A375 (cell line): ENCODE measurements at places on chromosomes 5 and 9. TPM values are rescaled to one million over a fixed set of nuclear protein-coding genes. Genes with fewer than 3 reads are reported as not detected.

Gene ADAMTSL2
- not detected in 2 replicates for total RNA-seq

Gene SLC23A1
- not detected in 2 replicates for total RNA-seq

Gene GAPT
- not detected in 2 replicates for total RNA-seq

Gene GPR151
- not detected in 2 replicates for total RNA-seq

Gene CSF2
- total RNA-seq = 4.1 and 9.3 TPM in 2 replicates

Gene KIF4B
- 0.03 and 0.04 TPM in 2 replicates for total RNA-seq

Gene SCAMP1
- total RNA-seq = 17.6 and 20.3 TPM in 2 replicates

Gene PCDHB2
- total RNA-seq = 11.2 and 12.8 TPM in 2 replicates

Gene FOXD4
- 0.30 and 0.37 TPM in 2 replicates for total RNA-seq

Gene DNAJC25
- total RNA-seq = 7.5 and 11.7 TPM in 2 replicates

Gene PRDM9
- 0.29 and 0.41 TPM in 2 replicates for total RNA-seq

Gene PRXL2C
- 5.8 and 6.3 TPM in 2 replicates for total RNA-seq

Gene PCDHB13
- total RNA-seq = 2.4 and 2.9 TPM in 2 replicates

Gene FCHSD1
- total RNA-seq = 16.6 and 21.5 TPM in 2 replicates

Gene FAM169A
- total RNA-seq = 12.4 and 13.1 TPM in 2 replicates

Gene PCDHB9
- total RNA-seq = 3.1 and 4.1 TPM in 2 replicates

Gene OR13C5
- not detected in 2 replicates for total RNA-seq

Gene PLGRKT
- 16.4 and 19.9 TPM in 2 replicates for total RNA-seq

Gene MAMDC2
- 0.04 and 0.05 TPM in 2 replicates for total RNA-seq

Gene ZDHHC12
- total RNA-seq = 54.5 and 62.5 TPM in 2 replicates

Gene SLC45A2
- total RNA-seq = 0.49 and 0.69 TPM in 2 replicates

Gene CNTNAP3
- 37.7 and 48.8 TPM in 2 replicates for total RNA-seq

Gene COL5A1
- total RNA-seq = 11.1 and 11.7 TPM in 2 replicates

Gene CMBL
- 5.1 and 6.8 TPM in 2 replicates for total RNA-seq

Gene PAEP
- total RNA-seq = 0.27 and 0.41 TPM in 2 replicates

Gene PITX1
- 1.2 and 2.1 TPM in 2 replicates for total RNA-seq

Gene PPP1R26
- total RNA-seq = 24.2 TPM in 2 replicates

Gene PCDHGA9
- total RNA-seq = 1.1 and 2.7 TPM in 2 replicates

Gene LCN10
- 0.15 TPM in 1 of 2 replicates, not detected in the other for total RNA-seq

Gene CENPP
- total RNA-seq = 14.2 and 15.4 TPM in 2 replicates

Gene NR2F1-AS1
- 4.2 and 6.8 TPM in 2 replicates for total RNA-seq

Gene CCNJL
- total RNA-seq = 15.5 and 18.9 TPM in 2 replicates

Gene OR1J2
- total RNA-seq = 0.49 TPM in 1 of 2 replicates, not detected in the other

Gene KCNMB1
- total RNA-seq = not detected in 2 replicates

Gene PCDHB15
- 2.1 and 2.7 TPM in 2 replicates for total RNA-seq

Gene SPINK1
- total RNA-seq = not detected in 2 replicates

Gene UCK1
- total RNA-seq = 48.5 and 59.1 TPM in 2 replicates

Gene IFNA21
- not detected in 2 replicates for total RNA-seq

Gene MEIKIN
- not detected in 2 replicates for total RNA-seq

Gene ATG12
- 36.4 and 42.0 TPM in 2 replicates for total RNA-seq

Gene TESK1
- total RNA-seq = 8.5 and 8.9 TPM in 2 replicates

Gene CCDC107
- 10.5 and 14.1 TPM in 2 replicates for total RNA-seq

Gene ANKRD31
- 0.32 and 0.34 TPM in 2 replicates for total RNA-seq

Gene BARX1
- 11.1 and 12.4 TPM in 2 replicates for total RNA-seq

Gene GABRA1
- total RNA-seq = not detected in 2 replicates

Gene CCNI2
- 0.19 TPM in 1 of 2 replicates, not detected in the other for total RNA-seq

Gene SPINK7
- total RNA-seq = not detected in 2 replicates

Gene IZUMO3
- total RNA-seq = not detected in 2 replicates

Gene CDO1
- total RNA-seq = 0.98 and 3.0 TPM in 2 replicates

Gene PIGO
- total RNA-seq = 40.4 and 45.0 TPM in 2 replicates

Gene HCN1
- 0.15 and 0.24 TPM in 2 replicates for total RNA-seq

Gene PCDHGB5
- 1.9 and 2.4 TPM in 2 replicates for total RNA-seq

Gene SLCO4C1
- total RNA-seq = 0.48 and 0.87 TPM in 2 replicates

Gene PHF24
- not detected in 2 replicates for total RNA-seq

Gene RNF208
- 0.61 and 1.5 TPM in 2 replicates for total RNA-seq

Gene TSLP
- total RNA-seq = 0.34 and 0.60 TPM in 2 replicates

Gene GPR150
- not detected in 2 replicates for total RNA-seq

Gene ENC1
- total RNA-seq = 20.2 and 24.2 TPM in 2 replicates

Gene WDR38
- total RNA-seq = not detected in 2 replicates
